ENCODE measurements at places on chromosomes 12 and 14. TPM values are rescaled to one million over a fixed set of nuclear protein-coding genes. Genes with fewer than 3 reads are reported as not detected.
A peak's percentile ranks its signal among the peaks of the same experiment; 100 is the strongest.

- no peak for DNase-seq
These were observed 58.7 kb downstream of the SUSD6 start for GRCh38 chr14:69670093-69670492.

GRCh38 chr12:104520242-104520900 is 63.6 kb downstream of the CHST11 start:
- no peak for DNase-seq

DNA sequence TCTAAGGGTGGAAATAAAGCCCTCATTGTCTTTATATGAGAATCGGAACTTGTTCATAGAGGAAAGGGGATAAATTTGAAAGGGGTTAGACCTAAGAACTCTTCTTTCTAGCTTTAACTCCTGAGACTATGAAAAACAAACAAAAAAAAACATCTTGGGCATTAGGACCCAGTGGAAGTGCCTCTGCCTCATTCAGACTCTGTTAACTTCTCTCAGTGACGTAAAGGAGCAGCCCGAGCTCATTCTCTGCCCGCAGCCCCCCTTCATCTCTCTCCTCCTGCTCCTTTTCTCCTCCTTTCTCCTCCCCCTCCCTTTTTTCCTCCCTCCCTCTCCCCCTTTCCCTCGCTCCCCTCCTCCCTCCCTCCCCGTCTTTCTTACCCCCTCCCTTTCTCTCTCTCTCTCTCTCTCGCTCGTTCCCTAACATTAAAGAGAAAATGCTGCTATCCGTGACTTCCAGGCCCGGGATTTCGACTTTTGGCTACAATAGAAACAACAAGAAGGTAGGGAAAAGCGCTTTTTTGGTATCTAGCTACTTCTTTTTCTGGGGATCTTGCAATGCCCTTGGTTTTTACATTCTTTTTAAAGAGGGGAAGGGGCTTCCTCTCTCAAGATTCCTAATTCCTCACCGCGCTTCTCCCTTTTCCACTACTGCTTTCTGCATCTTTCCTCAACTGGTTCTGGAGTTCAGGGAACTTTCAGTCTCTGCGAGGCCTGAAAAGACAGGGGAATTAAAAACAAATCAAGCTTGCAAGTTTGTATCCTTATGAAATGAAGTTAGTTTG is at the start of gene RBMS2:
Gene RBMS2, plus strand, starts transcription at position 231 of the 782 bp plus-strand sequence. Its CDS starts 204 bp downstream, at position 435.
- peak; percentile 28 for DNase-seq

DNA sequence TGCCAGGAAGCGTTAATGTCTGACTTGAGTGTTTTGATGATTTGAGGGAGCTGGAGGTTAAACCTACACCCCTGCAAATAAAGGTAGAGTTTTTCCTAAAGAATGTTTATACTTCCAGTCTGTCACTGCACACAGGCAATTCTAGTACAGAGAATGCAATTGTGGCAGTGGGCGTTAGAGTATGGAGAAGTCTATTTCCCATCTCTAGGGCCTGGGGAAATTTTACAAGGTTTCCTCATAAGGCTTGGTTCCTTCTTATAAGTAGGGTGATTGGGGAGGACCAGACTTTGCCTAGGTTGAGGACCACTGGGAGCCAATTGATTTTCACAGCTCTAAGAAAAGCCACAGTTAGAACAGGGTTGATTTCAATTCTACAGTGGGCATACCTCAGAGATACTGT is 44.3 kb downstream of the IFNG start:
- no peak for DNase-seq

DNA sequence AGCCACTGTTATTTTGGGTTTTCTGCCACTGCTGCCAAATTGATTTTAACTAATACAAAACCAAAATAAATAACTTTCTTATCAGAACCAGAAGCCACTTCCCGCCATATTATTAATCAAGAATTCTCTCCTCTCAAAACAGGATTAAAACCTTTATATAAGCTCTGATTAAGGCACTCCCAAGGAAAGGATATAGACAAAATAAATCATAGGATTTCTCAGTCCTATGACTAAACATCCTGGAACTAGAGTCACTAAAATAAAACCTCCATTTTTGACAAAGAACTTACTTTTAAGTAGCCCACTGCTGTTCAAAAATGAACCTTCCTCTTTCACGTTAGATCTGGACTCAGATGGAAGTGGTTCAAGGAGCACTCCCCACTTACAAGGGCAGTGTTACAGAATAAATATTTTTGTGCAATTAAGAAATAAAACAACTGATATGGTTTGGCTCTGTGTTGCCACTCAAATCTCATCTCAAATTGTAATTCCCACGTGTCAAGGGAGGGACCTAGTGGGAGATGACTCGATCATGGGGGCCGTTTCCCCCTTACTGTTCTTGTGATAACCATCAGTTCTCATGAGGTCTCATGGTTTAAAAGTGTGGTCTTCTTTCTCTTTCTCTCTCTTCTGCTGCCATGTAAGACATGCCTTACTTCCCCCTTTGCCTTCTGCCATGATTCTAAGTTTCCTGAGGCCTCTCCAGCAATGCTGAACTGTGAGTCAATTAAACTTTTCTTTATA is 26.4 kb downstream of the GXYLT1 start:
- DNase-seq, result no peak

GRCh38 chr14:61343991-61344405 is 22.6 kb downstream of the PRKCH start:
- no peak for DNase-seq

- DNase-seq, result no peak
These were observed 380.6 kb downstream of the CCDC91 start for GRCh38 chr12:28570811-28571210.

- no peak for DNase-seq
These were observed 14.9 kb downstream of the LEMD3 start for GRCh38 chr12:65184176-65184857.

SLC6A13 gene
- 0.72 TPM for total RNA-seq

- DNase-seq, result no peak
These were observed 116.1 kb upstream of the FUT8 start for GRCh38 chr14:65296402-65296801.

DNA sequence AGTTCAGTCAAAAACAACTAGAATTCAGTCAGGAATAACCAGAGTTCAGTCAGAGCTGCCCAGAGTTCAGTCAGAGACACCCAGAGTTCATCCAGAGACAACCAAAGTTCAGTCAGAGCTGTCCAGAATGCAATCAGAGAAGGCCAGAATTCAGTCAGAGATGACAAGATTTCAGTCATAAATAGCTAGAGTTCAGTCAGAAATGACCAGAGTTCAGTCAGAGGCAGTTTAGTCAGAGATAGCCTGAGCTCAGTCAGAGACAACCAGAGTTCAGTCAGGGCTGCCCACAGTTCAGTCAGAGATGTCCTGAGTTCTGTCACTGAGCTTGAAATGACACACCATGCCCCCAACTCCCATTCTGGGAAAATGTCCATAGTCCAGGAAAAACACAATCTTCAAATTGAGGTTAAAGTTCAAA is 1102.8 kb downstream of the BCL11B start:
- no peak for DNase-seq

DNA sequence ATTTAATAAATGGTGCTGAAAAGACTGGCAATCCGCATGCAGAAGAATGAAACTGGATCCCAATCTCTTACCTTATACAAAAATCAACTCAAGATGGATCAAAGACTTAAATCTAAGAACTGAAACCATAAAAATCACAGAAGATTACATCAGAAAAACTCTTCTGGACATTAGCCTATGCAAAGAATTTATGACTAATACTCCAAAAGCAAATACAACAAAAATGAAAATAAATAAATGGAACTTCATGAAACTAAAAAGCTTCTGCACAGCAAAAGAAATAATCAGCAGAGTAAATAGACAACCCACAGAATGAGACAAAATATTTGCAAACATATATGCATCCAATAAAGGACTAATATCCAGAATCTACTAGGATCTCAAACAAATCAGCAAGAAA is 14.3 kb upstream of the CLEC1A start:
- DNase-seq, result no peak

ALDH1L2 gene
- 0.20 TPM for total RNA-seq

GRCh38 chr14:96592591-96593386 is 90.6 kb downstream of the PAPOLA start:
- peak; percentile 39 for DNase-seq

DNA sequence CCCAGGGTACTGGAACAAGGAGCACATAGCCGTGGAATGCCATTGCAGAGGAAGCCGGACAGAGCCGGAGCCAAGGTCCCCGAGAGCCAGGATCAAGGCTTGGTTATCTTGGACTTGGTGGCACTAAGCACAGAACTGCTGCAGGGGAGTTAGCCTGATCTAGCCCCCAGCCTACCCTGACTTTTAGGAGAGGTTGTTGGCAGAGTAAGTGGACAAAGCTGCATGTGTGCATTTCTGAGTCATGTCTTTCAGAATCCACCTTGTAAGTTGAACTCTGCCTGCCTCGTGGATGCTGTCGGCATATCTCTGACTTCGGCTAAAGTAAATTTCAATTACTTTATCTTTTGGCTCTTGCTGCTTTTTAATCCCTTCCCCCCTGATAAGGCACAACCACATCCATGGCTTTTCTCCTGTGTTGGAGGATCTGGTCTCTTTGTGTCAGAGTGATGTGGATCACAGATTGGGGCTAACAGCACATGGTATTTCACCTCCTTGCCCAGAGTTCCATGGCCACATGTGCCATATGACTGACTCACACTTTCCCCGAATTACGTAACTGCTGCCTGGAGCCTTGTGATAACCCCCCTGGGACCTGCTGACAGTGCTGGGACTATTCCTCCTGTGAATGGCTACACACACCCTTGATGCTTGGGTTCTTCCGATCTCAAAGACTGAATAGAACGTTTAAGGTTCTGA is 240.3 kb downstream of the EMP1 start:
- DNase-seq, result no peak

ASIC1 gene
- 1.1 TPM for total RNA-seq

- peak; percentile 78 for DNase-seq
These were observed at the start of the genes ALKBH1 and SLIRP for GRCh38 chr14:77707724-77708408. ALKBH1 (minus strand) TSS chr14:77708023; CDS start chr14:77708004, 19 bp downstream. SLIRP (plus strand) TSS chr14:77708103; CDS start chr14:77708112, 9 bp downstream.

GRCh38 chr12:108299516-108299915 is 39.6 kb downstream of the CMKLR1 start:
- no peak for DNase-seq

GRCh38 chr14:100536721-100537445 is 50.3 kb downstream of the BEGAIN start:
- DNase-seq, result peak; percentile 5

- no peak for DNase-seq
These were observed 334.9 kb upstream of the SFSWAP start for GRCh38 chr12:131375972-131376345.

LRP1 gene
- total RNA-seq, result 3.8 TPM

GRCh38 chr14:91146661-91147060 is 32.8 kb downstream of the DGLUCY start:
- DNase-seq, result no peak

DNA sequence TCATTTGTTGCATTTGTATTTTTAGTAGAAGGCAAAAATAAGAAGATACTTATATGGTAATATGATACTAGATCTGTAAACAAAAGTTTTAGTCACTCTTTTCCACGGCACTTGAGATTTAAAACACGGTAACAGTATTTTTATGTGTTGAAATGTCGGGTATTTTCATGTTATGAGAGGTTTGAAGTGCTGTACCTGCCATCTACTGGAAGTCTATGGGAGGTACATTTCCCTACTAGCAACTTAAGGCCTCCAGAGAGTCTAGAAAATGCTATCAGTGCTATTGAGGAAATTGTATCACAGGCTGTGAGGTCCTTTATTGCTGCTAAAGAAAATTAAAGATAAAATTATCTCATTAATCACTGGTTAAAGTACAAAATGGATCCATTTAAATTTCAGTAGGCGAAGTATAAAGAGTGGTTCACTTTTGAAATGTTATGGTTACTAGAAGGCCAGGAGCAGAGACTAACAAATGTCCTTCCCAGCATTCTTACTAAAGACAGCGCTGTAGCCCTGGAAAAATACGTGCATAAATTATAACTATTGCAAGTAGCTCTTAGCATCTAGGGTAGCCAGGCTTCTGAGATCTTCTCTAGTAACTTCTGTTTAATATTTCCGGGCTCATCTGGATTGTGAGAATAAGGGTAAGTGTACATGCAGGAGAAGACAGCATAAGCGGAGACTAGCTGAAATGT is 77.6 kb upstream of the PRKD1 start:
- no peak for DNase-seq

DNA sequence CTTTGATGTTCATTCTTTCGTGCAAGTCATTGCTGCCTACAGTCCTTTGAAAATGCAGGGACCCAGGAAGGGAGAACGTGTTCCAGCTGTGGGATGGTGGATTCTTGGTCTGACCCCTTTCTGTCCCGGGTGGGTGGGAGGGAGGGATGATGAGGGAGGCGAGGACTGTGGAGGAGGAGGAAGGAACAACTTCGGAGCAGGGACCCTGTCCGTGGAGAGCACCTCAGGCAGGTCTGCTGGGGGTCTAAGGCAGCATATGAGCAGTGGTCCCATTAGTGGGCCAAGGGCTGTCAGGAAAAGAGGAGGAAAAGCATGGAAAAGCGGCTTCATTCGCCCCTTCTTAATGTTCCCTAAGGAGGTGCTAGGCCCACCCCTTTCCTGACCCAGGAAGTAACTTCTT is 36.0 kb downstream of the CACNA2D4 start:
- DNase-seq, result no peak

DNA sequence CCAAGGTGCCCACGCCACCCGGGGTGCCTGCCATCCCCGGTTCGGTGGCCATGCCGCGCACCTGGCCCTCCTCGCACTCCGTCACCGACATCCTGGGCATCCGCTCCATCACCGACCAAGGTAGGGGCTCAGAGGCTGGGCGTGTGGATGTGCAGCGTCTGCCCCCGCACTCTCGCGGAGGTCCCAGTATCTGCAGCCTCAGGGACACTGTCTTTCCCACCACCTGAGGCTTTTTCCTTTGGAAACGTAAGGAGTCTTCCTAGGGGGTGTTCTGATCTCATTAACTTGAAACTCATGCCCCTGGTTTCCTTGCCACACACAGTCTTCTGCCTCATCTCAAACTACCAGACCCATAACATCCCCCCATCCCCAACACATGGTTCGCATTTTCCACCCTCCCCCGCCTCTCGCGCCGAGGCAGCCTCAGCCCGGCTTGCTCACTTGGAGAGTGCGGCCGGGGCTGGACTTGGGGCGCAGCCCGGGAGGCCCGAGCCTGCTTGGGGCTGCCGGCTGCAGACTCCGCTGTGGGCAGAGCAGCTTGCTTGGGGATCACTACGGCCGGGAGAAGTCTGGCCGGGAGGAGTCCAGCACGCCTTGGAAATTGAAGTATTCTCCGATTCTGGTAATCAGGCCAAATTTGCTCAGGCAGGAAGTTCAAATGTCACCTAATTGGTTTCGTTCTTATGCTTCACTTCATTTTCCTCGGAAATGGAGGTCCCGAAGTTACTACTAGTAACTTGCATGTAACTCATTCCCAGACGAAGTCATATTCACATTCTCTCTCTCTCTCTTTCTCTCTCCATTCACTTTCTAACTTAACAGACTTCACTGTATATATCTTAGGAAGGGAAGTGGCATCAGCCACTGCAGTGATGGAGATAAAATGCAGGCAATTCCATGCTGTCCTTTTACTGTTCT is 2.0 kb downstream of the PAX9 start:
- no peak for DNase-seq
